ENCODE measurements at places on chromosomes 12 and 14.

- no peak for DNase-seq
These were observed 27.5 kb downstream of the MMAB start for GRCh38 chr12:109545826-109546225.

DNA sequence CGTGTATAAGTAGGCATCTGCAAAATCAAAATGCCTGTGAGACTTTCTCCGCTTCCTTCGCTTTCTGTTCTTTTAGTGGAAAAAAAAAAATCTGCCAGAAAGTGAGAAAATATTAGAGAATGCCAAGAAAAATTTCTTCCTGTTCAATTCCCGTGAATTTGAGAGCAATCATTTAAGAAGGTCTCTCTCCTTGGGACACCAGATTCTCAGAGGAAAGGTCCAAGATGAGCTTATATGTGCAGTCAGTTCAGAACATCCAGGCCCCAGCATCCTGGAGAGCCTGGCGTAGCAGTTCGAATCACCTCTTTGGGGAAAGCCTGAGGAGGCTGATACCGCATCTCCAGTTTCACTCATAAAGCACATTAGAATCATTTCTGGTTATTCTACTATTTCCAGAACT, 912.8 kb downstream of the GALC start:
- no peak for DNase-seq

- no peak for DNase-seq
These were observed 257.7 kb downstream of the ADGRD1 start for GRCh38 chr12:131211340-131211938.

- DNase-seq, result no peak
These were observed 1151.0 kb downstream of the BCL11B start for GRCh38 chr14:98120831-98121464.

DNA sequence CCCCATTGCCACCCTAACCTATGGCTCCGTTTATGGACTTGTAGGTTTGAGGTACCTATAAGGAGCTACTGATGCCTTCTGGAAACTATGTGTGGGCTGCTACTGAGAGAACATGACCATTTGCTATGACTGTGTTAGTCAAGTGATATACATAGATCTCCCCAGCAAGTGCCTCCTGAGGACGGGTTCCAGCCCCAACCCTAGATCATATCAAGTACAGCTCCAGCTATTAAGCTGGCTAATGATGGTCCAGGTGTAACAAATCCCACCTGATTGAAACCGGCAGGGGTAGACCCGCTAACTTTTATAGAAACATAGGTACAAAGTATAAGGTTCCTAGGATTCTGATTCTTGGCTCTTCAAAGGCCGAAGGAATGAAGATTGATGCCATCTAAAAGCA, 23.7 kb downstream of the NINJ2 start:
- no peak for DNase-seq

GRCh38 chr12:6883252-6883651, 10.1 kb upstream of the SPSB2 start:
- DNase-seq, result no peak

- DNase-seq, result no peak
These were observed at the start of gene GPR135 for GRCh38 chr14:59465316-59466135. Gene GPR135, minus strand, starts transcription at chr14:59465380. Its CDS starts 154 bp downstream, at chr14:59465226.

- no peak for DNase-seq
These were observed 36.0 kb upstream of the PPP4R3A start for GRCh38 chr14:91545946-91546716.

- DNase-seq, result no peak
These were observed 3.7 kb upstream of the RTL1 start for GRCh38 chr14:100907240-100907639.

- no peak for DNase-seq
These were observed 5.7 kb upstream of the GPR65 start for GRCh38 chr14:87999277-87999676.

DNA sequence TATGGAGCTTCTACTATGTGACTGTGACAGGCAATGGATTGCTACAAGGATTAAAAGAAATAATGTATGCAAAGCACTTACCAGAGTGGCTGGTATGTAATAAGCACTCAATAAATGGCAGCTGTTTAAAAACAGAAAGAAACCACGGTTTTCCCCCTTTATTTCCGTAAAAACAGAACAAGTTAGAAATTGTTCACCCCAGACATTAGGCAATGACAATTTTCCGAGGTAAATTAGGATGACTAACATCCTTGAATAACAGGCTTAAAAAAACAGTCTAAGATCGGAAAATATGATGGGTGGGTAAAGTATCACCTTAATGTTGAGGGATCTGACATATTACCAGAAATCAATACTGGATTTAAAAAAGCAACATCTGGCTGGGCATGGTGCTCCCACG, 20.9 kb upstream of the CNIH1 start:
- no peak for DNase-seq

DNA sequence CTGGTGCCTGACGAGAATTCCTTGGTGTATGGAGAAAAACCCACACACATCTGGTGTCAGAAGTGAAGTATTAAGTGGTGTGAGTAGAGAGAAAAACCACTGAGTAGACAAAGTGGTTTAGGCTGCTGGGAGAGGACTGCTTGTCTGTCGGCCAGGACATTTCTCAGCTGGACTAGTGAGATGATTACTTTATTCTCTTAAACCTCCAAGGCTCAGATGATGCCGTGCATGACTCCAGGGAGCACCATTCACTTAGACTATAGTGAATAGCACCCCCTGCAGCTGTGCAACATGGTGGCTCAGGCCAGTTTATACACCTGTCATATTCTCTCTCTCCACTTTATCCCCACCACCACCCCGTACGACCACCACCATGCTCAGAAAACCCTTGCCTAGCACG, 28.5 kb upstream of the NFYB start:
- no peak for DNase-seq

GRCh38 chr14:28756884-28757570, 9.6 kb upstream of the FOXG1 start:
- DNase-seq, result peak; percentile 9

DNA sequence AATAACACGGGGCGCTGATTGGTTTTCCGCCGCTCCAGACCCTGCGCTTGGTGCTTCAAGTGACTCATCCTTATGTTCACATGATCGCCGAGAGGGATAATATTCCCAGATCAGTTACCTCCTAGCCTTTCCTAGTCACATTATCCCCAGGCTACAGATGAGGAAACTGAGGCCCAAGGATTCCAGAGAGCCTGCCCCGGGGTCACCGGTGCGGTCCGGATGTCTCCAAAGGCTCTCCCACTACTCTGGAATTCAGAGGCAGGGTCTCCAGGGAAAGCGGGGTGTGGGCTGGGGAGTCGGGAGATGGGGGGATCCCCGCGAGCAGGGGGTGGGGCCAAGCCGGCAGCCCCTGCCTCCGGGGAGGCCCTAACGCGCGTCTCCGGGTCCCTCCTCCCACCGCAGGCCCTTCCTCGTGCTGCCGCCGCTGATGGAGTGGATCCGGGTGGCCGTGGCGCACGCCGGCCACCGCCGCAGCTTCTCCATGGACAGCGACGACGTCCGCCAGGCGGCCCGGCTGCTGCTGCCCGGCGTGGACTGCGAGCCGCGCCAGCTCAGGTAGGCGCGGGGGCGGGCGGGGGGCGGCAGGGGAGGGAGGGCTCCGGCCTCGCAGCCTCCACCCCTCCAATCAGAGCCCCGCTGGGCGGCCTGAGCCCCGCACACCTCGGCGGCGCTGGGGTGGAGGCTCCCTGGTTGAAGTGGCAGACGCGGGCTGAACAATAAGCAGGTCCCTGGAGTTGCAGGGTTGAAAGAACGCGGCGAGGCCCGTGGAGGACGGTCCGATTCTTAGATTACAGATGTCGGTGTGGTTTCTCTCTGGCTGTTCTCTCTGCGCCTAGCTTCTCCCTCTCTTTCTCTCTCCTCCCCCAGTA, 104.6 kb upstream of the PWP1 start:
- no peak for DNase-seq

DNA sequence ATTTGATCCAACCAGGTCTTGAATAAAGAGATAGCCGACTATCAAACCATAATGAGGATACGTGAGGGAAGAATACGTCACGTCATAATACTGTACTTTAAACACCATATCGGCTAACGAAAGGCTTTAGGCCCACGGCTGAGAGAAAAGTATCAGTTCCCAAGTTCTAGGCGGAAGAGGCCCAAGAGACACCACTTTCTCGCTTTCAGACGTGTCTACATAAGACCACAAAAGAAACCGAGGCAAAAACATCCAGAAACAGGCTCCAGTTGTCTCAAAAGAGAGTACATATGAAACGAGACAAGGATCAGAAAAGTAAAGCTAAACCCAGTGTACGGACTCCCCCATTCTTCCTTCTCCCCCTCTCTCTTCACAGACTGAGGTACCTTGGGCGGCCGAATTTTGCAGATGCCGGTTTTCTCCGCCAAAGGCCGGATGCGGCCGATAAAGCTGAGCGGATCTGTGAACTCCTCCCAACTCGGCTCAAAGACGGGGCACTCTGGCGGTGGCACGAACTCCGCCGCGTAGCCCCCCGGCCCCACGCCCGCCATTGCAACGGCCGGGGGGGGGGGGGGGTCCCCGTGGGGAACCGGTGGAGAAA, 479 bp downstream of the KDM5A start:
- no peak for DNase-seq

DNA sequence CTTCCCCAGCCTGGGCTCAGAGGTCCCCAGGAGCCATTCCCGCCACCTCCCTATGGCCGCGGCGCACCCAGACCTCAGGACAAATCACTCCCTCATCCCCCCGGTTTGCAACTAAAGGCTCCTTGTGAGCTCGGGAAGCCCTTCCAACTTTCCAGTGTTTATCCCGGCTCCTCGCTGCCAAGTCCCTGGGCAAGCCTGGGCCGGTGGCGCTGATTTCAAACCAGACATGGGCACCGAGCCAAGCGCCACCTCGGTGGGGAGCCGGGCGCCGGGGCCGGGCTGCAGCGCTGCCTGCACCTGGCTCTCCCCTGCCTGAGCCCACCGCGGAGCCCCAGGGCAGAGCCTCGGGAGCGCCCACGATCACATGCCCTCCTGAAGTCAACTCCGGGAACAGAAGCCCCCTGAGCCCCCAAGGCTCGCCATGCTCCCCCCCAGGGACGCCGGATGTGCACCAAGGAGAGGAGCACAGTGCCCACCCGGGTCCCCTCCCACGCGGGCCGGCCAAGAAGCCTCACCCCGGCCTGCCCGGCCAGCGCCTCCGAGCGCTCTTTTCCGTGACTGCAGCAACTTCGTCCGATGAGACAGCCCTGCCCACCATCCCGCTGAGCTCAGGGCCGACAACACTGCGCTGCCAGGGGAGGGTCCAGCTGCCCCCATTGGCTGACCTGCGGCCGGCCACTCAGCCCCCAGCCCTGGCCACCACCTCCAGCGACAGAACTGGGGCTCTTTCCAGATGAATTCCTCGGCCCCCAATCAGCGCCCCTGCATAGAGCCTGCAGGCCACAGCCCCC, 50.0 kb downstream of the NCOR2 start:
- DNase-seq, result no peak

DNA sequence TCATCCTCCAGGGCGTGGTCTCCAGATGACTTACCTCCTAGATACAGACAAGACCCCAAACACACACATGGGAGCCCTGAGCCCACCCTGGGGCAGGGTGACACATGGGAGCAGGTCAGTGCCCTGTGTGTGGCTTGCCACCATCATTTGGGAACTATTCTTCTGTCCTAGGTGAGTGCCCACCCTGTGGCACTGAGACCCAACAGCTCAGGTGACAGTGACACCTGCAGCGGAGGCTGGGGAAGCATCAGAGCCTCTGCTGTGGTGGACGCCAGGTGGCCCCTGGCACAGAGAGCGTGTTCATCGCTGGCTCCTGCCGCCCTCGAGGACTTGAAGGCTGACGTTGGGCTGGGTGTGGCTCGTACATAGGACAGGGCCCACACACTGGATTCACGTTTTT, 23.0 kb downstream of the SFSWAP start:
- no peak for DNase-seq

- no peak for DNase-seq
These were observed 39.5 kb downstream of the GPR65 start for GRCh38 chr14:88044444-88044758.

DNA sequence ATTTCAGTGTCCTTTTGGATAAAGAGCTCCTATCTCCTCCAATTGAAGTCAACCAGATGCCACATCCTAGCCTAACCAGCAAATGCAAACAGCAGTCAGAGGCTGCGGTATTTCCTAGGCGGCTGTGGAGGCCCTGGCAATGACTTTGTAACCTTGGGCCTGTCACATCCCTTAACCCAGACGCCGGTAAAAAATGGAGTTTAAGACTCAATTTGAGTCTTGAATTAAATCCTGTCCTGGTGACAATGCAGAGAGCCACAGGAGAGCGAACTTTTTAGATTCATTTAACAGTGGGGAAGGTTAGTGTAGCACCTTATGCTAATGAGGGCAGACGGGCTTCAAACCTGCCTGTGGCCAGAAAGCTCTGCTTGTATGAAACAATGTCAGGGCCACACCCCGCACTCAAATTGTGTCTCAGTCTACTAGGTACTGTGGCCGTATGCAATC, 1.3 kb downstream of the C12orf75 start:
- DNase-seq, result peak; percentile 14

GRCh38 chr14:35385042-35385839, 19.3 kb downstream of the NFKBIA start:
- DNase-seq, result no peak

DNA sequence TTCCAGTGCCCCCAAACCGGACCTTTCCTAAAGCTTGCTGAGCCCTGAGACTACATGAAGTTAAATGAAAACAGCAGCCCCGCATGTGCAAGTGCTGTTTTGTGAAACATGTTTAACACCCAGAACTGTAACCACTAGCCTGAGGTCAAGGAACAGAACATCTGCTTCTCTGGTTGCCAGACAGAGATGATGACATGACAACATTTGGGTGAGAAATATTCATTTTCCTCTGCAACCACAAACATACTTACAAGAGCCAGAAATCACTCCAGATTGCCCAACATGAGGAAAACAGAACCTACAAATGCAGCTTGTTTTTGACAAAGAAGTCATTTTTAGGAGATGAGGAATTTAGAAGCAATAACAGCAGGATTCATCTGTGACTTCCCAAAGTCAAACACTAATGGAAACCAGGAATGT, 110.4 kb downstream of the BCAT1 start:
- DNase-seq, result no peak

DNA sequence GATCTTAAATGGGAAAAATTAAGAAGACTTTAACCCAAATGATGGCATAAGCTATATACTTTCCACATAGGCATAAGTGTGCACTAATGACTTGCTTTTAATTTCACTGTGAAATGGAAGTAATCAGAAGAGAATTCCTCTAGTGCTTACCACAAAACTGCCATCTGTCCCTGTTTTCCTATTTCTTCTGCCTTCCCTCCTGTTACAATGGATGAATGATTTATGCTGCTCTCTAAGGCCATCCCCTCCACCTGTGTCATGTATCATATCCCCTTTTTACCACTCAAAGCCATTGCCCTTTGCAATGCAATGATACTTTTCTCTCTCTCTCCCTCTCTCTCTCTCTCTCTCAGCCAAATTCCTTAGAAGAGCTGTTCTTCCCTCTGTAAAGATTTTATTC, 109.1 kb downstream of the C12orf50 start:
- no peak for DNase-seq

DNA sequence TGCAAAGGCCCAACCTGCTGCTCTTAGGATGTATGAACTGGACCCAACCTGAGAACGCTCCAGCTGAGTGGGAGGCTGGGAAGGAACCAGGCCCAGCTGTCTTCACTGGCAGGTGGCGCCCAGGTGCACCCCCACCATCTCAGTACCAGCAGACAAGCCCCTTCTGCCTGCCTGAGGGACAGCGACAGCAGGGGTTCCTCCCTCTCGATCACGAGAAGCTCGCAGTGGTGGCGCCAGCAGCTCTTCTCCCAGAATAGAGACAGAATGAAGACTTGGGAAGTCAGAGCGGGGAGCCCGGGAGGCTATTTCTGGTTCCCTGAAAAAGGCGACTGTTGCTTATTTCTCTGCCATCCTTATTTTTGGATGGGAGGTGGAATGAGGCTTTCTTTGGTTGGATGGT, 46.5 kb downstream of the CHGA start:
- DNase-seq, result no peak

- peak; percentile 17 for DNase-seq
These were observed 333.9 kb downstream of the CEP128 start for GRCh38 chr14:80607430-80608190.
